ENCODE measurements at places on chromosomes 12 and 14. TPM values are rescaled to one million over a fixed set of nuclear protein-coding genes. Genes with fewer than 3 reads are reported as not detected.

The ADAM21 gene
- 0.69 TPM for total RNA-seq

The COX8C gene
- total RNA-seq, result not detected

The SDSL gene
- total RNA-seq, result 5.1 TPM

The KRT78 gene
- not detected for total RNA-seq

The NACA gene
- 1,063 TPM for total RNA-seq

The DPPA3 gene
- not detected for total RNA-seq

The RNASE3 gene
- total RNA-seq, result not detected

The MLH3 gene
- total RNA-seq, result 65.0 TPM

The NTN4 gene
- total RNA-seq, result 16.4 TPM

The IFNG-AS1 gene
- total RNA-seq, result not detected

Data from diencephalon (tissue), 1 donor.